Stimulated activated CD4-positive, alpha-beta T cell treated with anti-CD3 and anti-CD28 coated beads, TNF-alpha, amount 100 ng/mL, for 4 hours (primary cell): ENCODE measurements at places on chromosomes 6 and 20.

DNA sequence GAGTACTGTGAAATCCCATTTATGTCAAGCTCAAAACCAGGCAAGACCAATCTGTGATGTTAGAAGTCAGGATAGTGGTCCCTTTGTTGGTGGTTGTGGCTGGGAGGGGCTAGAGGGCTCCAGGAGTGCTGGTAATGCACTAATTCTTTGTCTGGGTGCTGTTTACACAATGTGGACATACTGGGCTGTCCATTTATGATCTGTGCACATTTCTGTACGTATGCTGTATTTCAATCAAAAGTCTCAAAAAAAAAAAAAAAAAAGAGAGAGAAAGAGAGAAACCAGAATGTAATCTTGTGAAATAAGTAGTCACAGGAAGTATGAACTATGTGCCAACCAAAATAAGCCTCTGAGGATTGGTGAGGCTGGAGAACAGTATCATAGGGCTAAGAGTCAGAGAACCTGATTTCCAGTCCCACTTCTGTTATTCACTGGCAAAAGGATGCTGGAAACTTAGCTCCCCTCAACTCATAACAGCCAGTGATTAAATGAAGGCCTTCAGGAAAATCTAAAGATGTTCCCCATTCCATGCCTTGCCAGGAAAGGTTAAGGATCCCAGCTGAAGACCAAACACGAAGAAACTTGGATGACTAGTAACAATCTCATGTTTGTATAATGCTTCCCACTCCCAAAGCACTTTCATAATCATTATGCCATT, 19.6 kb upstream of the TRAM2 start:
- no peak for DNase-seq

DNA sequence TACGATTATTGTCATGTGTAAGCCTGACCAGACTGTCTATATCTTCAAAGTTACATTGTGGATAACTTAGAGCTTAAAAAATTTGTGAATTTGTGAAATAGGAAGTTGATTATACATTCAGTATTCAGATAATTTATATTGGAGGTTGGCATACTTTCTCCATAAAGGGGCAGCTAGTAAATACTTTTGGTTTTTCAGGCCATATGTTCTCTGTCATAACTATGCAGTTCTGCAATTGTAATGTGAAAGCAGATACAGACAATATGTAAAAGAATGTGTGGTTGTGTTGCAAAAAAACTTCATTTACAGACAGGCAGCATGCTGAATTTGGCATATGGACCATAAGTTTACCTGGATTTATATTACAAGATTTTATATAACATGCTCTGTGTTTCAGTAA, 29.3 kb downstream of the HSF2 start:
- DNase-seq = no peak

DNA sequence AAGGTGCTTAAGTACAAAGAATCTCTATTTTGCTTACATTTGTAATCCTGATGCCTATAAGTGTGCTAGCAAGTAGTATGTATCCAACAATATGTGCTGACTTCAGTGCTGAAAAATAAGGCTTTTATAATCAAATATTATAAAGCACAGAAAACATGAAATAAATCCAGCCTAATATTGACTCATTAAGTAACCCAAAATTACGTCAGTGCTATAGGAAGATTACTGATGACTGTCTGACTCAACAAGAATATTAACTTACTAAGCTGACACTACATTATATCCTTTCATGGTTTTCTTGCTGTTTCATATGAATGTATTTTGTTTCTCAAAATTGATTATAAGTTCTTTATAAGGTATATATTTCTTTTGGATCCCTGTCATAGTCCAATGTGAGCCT, 76.1 kb downstream of the ME1 start:
- DNase-seq = no peak

DNA sequence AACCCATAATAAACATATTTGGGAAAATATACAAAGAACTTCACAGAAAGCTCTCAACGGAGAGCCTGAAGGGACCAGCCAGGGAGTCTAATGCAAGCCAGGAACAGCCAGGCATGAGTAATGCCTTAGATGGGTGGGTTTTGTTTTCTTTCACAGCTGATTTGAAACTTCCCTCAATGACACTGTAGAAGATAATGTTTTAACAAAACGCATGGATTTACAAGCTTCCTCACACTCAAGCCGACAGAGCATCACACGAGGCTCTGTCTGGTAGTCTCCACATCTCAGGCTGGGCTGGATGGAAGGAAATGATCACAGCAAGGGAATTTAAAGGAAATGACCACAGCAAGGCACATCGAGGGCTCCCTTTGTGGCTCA, 113.9 kb downstream of the GMPR start:
- DNase-seq = no peak

GRCh38 chr6:97812940-97813339, 529.9 kb upstream of the MMS22L start:
- DNase-seq = no peak
